ENCODE measurements at places on chromosomes 16 and 17.

- no peak for DNase-seq
Measured at GRCh38 chr17:14168582-14168981, 68.1 kb downstream of the CDRT15 start.

- no peak for DNase-seq
Measured at GRCh38 chr16:10791048-10791447, 27.5 kb downstream of the TVP23A start.

DNA sequence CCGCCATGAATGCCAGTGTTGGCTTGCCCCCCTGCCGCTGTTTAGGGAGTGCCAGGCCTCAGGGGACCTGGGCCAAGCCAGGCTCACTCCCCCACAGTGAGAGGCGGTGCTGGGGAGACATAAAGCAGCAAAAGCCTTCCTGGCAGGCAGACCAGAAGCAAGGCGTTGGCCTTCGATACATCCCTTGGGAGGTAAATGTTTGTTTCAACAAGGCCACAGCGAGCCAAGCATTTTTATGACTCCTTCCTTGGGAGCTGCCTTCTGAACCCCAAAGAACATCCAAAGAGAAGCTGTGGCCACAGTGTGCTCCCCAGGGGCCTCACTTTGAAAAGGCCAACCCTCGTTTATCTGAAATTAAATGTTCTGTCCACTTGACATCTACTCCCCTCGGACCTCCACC lies 119.7 kb upstream of the CIBAR2 start:
- no peak for DNase-seq

- DNase-seq: no peak
Measured at GRCh38 chr17:55829995-55830612, 79.3 kb downstream of the PCTP start.

DNA sequence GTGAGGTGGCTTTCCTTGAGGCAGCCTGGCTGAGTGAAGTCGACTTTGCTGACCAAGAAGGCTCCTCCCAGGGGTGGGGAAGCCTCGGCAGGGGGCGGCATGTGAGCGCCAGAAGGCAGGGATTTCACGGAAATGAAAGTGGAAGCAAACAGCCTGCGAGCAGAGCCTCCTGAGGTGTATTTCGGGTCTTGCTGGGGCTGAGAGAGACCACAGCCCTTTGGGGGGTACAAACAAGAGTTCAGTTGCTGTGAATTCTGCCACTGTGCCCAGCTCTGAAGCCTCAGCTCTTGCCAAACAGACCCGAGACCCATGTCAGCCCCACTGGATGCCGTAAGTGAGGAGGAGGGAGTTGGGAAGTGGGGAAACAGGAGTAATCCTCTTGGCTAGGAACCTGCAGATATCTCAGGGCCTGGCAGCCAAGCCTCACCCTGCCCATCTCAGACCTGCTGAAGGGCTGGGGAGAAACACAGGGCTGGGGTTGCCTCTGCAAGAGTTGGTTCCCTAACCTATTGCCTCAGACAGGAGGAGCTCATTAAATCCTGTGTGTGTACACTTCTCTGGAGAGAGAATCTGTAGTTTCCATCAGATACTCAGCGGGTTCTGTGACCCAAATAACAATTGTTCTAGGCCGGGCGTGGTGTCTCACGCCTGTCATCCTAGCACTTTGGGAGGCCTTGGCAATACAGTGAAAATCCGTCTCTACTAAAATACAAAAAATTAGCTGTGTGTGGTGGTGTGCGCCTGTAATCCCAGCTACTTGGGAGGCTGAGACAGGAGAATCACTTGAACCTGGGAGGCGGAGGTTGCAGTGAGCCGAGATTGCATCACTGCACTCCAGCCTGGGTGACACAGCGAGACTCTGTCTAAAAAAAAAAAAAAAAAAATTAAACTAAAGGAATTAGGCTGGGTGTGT lies at the start of gene IFI35:
Gene IFI35, plus strand, starts transcription at position 146 of the 913 bp plus-strand sequence. Its CDS starts 164 bp downstream, at position 310.
- DNase-seq: peak; percentile 85

DNA sequence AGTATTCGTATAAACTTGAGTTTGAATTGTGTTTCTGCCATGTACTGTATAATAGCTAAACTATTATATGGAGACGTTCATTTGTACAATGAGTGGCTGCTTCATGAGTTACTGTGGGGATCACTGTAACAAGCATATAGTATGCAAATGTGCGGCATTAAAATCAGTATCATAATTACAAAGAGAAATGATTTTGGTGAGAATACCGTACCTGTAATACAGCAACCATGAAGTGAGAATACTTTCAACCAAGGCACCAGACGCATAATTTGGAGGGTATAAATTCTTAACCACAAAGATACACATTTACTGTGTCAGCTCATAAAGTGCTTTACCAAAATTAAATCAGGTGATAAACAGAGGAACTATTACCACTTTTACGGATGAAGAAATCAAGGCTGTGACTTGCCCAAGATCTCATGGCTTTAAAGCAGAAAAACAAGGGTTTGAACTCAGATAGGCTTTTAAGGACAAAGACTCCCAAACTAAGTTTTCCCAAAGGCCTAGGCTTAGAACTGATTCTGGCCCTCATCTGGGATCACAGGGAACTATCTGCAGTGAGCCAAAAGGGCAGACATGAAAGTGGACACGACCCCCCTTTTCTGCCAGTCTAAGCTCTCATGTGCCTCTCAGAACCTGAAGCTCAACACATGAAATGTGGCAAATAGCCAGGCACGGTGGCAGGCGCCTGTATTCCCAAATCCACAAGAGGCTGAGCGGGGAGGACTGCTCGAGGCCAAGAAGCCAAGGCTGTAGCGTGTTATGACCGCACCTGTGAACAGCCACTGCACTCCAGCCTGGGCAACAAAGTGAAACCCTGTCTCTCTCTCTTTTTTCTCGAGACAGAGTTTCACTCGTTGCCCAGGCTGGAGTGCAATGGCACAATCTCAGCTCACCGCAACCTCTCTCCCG lies 6.4 kb downstream of the RPS15A start:
- no peak for DNase-seq

- no peak for DNase-seq
Measured at GRCh38 chr17:39752241-39752881, 14.6 kb downstream of the GRB7 start.

- DNase-seq: no peak
Measured at GRCh38 chr17:10657148-10657547, at the start of gene MYH3. MYH3 (minus strand) TSS chr17:10657309; CDS start chr17:10655064, 2,245 bp downstream.

Data from fibroblast of lung (primary cell).